Astrocyte (in vitro differentiated cells and primary cell): ENCODE measurements at places on chromosomes 13 and 19.

DNA sequence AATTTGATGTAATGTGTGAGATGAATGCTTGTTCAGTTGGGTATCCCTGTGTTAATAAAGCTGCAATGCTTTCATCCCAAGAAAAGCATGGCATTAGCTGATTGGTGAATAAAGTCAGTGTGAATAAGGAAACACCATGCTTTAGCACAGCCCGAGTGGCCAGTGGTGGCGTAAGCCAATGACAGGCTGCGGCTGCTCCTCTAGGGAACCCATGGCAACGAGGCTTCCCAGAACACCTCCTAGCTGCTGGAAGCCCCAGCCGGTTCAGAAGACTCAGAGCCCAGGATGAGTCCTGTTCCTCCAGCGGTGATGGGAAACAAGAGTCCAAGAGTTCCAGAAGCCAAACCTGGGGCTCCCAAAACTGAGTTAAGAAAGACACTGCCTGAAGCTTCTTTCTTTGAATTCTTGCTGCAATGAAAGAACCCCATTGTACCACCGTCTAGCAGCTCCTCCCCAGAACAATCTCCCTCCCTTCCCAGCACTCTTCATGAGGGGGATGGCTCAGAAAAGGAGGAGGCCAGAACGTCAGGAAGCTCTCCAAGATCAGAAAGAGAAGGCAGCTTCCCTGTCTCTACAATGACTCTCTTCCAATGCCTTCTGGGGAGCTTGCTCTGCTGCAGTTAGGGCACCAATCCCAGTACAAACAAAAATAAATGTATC is 58.2 kb downstream of the TSHZ3 start:
- DNase-seq, result no peak

GRCh38 chr13:101267656-101268055 is 148.7 kb downstream of the NALCN start:
- peak; percentile 77 for DNase-seq

DNA sequence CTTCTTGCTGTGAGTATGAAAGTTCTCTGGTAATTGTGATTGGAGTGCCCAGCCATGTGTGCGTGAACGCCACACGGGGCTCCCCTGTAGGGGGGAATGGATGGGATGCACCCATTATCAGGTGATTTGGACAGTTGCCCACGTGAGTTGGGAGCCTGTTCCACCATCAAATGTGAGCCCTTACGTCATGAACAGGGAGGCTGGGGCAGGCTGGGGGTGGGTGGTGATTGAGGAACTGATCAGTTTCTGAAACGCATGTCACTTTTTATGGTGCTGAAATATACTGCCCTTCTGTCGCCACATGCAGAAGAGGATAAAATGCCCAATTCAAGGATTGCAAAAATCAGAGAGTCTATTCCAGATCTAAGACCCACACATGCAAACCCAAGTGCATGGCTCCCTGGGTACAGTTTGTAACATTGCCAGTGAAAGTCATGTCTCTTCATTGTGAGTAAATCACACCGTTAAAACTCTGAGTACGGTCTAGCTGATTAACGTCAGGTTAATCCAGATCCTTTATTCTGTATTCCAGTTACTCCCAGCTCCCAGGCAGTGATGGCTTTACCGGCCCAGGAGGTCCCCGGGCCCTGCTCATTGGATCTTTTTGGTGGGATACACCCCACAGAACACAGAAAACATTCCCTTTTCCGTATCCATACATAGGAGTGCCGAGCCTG is 90.2 kb downstream of the RAB20 start:
- DNase-seq, result no peak

- DNase-seq, result no peak
Observed at GRCh38 chr13:26563713-26564112, 6.2 kb downstream of the WASF3 start.

DNA sequence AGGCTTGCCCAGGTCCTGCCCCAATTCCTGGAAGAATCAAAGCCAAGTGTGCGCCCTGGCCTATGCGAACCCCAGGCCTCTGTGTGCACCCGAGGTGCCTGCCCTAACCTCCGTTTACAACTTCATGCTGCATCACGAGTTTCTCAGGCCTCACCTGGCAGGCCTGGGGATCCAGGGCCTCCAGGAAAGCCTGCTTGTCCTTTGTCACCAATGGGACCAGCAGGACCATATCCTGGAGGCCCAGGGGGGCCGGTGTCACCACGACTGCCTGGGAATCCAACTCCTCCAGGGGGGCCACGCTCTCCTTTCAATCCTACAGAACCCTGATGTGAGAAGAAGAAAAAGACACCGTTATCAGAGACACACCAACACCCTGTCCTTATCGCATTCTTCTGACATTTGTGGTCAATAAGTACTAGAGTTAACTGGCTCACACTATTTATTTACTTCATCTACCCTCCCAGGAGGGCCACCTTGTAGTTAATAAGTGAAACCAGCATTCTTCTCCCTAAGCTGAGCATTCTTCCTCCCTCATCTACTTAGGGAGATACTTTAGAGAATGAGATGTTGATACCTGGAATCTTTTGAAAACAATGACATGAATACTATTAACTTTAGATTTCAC is 120.6 kb downstream of the COL4A1 start:
- peak; percentile 39 for DNase-seq
